BJ (cell line): ENCODE measurements at places on chromosomes 12 and 14.

DNA sequence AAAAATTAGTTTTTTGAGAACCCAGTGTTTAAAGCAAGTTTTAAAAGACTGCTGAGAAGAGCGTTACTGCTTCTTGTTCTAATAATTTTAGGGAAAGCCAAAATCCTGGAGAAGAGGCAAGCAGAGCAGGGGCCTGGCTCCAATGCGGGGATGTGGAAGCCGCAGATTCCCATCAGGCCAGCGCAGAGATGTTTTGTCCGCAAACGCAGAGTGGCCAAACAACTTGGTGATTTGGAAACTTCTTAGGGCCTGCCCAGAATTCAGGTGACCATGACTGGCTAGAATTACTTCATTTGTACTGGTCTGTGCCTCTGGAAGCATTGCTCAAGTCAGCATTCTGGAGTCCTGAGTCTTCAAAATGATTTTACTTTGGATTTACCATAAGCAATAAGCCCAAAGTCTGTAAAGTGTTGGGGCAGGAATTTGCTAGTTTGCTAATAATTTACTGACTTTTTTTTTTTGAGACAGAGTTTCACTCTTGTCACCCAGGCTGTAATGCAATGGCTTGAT, 208.4 kb downstream of the PPM1H start:
- no peak for DNase-seq

DNA sequence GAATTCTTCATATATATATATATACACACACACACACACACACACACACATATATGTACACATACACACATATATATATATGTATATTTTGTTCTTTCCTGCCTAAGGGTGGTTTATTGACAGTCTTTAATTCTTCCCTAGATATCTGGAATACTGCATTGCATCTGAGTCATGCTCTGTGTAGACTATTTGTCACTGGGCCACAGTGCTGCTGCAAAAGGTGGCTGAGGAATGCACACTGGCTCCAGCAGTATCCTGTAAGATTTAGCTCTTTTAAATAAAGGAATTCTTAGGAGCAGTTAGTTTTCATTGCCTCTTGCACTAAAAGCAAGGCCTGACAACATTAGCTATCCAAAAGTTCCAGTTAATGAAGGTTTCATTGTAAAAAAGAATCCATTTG, 200.9 kb downstream of the APAF1 start:
- DNase-seq, result no peak

- no peak for DNase-seq
These were observed 479.4 kb downstream of the VRK1 start for GRCh38 chr14:97276573-97276972.

- DNase-seq, result no peak
These were observed at the start of gene B4GALNT3 for GRCh38 chr12:459430-460258. Gene B4GALNT3 (plus strand): TSS chr12:459939. CDS start chr12:460377, 438 bp downstream.
